ENCODE measurements at places on chromosomes 7 and 10.

GRCh38 chr10:118662228-118663035, 67.0 kb upstream of the PRLHR start:
- no peak for DNase-seq

GRCh38 chr7:18614841-18615240, 119.3 kb downstream of the HDAC9 start:
- no peak for DNase-seq

DNA sequence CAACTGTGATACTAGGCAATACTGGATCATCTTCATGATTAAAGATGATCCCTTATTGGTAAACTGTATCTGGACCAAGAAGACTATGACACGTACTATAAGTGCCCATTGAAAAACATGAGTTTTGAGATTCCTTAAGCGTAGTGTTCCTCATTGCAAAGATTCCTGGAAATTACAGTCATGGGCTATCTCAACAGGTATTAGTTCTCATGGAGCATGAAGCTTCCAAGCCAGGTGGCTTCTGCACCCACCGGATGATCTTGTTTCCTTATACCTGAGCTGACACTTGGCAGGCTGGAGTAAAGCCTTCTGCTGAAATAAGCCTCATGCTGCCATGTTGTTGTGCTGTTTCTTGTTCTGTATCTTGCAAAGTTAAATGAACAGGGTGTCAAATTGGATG, 8.6 kb upstream of the PRR15 start:
- DNase-seq: no peak

DNA sequence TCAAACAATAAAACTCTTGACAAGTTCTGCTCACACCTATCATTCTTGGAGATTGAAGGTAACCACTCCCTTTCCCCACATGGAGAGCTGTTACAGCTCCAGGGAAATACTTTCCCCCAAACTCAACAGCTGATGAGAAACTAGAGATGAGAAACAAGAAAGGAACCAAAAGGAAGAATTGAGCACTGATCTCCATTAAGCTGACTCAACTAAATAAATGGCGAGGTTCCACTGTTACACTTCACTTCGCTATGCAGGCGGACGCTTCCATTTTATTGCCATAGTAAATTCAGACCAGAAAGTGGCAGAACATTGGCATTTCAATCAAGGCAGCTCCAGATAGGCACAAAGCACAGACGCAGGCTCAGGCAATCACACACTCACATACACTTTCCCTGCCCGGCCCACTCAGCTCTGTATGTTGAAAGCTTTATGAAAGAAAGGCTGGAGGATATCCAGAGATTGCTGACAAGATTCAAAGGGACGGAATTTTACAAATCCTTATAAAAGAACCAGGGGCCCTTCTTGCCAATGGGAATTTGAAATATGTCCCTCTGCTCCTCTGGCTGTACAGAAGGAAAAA, 11.5 kb upstream of the YAE1 start:
- no peak for DNase-seq

DNA sequence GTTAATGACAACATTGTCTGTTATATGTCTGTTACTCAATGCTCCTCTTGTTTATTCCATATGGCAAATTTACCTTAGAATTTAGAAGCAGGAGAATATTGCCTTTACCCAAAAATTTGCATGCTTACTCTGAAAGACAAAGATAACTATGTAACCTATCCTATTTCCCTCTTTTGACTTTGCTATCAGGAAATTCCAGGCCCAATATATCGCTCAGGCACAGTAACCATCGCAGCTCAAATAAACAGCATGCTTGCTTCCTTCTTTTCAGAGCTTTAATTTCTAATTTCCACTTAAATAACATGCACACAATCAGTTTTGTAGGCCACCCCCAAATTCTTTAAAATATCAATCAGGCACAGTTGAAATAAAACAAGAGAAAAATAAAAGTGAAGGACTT, 57.8 kb downstream of the EBLN1 start:
- no peak for DNase-seq

GRCh38 chr7:69656077-69656476, 57.8 kb downstream of the AUTS2 start:
- DNase-seq: no peak

- DNase-seq: no peak
Observed at GRCh38 chr10:32971536-32972091, 13.6 kb upstream of the ITGB1 start.

DNA sequence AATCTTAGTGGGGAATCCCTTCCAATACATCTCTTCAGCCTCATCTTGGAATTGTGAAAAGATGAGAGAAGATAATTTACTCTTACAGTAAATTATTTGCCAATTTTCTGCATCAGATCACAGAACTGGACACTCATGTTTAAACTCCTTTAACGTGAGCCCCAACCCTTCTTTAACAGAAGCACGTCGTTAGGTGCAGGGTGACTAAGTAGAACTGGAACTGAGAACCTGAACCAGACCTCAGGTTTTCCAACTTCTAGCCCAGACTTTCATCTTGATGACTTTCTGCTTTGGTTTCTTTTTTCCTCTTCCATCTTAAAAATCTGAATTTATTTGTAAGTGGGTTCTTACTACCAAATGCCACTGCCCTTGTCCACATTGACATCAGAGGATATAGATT, 57.2 kb upstream of the LYZL2 start:
- no peak for DNase-seq

DNA sequence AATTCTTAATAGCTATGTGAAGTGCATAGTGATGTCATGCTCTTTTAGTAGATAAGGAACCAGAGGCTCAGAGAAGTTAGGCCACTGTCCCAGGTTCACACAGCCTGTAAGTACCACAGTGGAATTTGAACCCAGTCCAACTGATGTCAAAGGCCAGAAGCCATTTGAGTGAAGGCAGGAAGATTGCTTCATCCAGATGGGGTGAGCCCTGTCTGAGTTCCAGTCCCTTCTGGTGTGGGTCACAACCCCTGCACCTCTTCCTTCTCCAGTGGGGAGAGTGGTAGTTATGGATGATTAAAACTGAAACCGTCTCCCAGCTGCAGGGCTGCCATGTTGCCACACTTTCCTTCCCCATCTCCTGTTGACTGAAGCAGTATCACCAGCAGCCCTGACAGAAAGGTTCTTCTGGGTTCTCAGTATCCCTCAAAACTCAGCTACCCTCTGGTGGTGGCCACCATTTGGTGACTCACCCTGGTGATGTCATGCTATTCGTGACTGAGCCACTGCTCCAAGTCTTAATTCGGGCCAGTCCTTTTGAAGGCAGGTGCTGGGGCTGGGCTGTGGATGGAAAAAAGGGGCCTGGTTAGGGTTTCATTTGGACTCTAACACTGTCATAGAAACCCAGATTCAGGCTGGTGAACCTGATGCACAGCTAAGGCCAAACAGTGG, 1.5 kb upstream of the C10orf95 start:
- DNase-seq: peak; percentile 67

DNA sequence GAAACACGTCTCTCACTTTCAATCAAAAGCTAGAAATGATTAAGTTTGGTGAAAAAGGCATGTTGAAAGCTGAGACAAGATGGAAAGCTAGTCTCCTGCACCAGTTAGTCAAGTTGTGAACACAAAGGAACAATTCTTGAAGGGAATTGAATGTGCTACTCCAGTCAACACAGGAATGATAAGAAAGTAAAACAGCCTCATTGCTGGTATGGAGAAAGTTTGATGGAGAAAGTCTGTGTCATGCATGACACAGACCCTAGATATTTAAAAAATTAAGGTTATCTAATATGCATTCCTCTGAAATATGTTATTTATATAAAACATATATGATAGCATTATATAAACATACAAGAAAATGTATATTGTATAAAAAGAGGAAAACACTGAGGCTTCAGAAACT, 699.4 kb upstream of the FZD8 start:
- DNase-seq: no peak

DNA sequence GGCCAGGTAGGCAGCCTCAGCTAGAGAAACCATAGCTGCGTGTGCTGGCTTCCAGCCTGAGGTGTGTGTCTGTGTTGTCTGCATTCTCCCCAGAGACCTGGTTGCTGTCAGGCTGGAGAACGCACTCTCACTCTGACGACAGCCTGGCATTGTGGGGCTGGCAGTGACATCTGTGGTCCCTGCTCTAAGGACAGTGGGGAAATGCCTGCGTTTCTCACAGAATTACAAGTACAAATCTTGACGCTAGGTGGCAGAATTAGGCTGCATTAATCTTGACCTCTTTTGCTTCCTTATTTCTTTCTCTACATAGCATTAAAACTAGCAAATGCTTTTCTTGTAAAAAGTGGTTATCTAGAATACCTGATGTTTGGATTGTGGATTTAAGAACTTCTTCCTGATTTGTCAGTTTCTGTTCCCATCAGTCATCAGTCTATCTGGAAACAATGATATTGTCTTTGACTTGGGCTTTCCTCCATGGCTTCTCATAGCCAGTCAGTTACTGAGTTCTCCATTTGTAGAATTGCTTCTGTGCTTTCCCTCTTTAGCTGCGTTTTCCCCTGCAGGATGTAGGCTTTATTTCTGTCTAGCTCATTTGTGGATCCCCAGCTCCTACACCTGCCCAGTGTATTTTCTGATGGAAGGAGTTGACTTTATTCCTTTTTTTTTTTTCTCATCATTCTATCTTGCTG, 86.0 kb downstream of the FANK1 start:
- DNase-seq: peak; percentile 59

DNA sequence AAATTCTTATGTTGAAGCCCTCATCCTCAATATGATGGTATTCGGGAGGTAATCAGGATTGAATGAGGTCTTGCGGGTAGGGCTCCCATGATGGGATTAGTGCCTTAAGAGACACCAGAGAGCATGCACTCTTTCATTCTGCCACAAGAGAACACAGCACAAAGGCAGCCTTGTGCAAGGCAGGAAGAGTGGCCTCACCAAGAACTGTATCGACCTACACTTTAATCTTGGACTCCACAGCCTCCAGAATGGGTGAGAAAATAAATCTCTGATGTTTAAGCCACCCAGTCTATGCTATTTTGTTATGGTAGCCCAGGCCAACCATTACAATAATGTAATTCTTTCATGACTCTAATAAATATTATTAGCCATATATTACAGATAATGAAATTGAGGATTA, 8.4 kb downstream of the SEM1 start:
- no peak for DNase-seq

GRCh38 chr10:120883071-120883470, 31.9 kb downstream of the WDR11 start:
- no peak for DNase-seq

GRCh38 chr7:139061416-139061815, 25.6 kb upstream of the ZC3HAV1L start:
- no peak for DNase-seq

DNA sequence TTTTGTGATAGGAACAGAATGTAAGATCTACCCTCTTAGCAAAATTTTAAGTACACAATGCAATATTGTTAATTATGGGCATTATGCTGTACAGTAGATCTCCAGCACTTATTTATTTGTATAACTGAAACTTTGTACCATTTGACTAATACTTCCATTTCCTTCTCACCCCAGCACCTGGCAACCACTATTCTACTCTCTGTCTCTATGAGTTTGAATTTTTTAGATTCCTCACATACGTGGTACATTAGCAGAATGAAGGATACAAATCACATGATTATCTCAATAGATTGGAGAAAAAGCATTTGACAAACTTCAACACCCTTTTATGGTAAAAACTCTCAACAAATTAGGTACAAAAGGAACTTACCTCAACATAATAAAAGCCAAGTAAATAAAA, 90.3 kb upstream of the DLX6 start:
- DNase-seq: no peak

GRCh38 chr7:39609113-39609934, 14.0 kb upstream of the RALA start:
- DNase-seq: peak; percentile 74

GRCh38 chr7:138756591-138757242, 41.1 kb upstream of the TMEM213 start:
- no peak for DNase-seq

- no peak for DNase-seq
Observed at GRCh38 chr7:66523409-66523808, 105.3 kb upstream of the KCTD7 start.

GRCh38 chr10:121696854-121697253, 98.6 kb upstream of the FGFR2 start:
- DNase-seq: no peak

DNA sequence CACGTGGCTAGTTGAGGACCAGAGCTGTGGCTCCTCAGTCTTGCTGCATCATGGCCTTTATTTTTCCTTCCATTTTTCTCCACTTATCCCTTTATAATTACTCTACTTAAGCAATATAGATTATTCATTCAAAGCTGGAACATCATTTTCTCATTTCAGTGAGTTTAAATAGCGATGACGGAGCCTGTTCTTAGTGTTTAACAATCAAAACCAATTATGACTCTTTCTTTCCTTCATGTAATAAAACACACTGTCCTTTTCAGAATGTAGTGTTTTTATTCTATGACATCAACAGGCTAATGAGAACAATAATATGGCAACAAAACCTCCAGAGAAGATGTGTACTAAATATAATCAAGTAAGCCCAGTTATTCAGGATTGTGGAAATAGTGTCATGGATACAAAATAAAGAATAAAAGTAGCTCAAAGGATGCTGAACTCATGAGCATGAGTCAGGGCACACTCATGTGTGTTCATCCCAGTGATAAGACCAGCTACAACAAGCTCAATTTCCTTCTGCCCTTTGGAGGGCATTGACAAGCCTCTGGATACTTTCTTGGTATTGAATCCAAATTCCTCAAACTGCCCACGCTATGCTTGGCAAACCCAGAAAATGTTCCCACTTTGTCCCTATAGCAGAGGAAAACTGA, 188.4 kb downstream of the CYP26A1 start:
- peak; percentile 51 for DNase-seq

DNA sequence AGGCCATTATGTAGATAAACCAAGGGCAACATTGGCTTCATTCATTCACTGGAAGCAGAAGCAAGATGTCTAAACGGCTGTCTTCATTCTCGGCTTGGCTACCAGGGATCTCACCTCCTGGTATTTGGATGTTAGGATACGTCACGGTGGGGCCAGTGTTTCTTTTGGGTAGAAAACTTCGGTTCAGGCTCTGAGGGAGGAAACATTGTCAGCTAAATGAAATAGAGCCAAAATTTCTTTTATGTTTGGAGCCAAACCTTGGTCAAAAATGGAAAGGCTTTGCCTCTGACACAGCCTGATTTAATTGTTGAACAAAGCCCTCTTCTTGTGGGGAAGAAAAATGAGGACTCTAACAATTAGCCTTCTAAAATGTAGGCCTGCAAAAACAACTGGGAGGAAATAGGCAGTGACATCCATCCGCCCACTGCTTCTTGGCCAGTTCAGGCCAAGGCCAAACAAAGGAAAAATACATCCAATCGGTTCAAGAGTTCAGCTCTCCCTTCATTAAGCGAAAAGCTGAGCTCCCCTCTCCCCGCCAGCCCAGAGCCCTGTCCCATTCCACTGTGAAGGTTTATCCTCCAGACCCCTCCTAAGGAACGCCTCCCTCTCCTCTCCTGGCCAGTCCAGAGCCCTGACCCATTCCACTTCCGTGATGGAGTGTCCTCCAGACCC, 44.4 kb downstream of the PFKFB3 start:
- DNase-seq: peak; percentile 82

DNA sequence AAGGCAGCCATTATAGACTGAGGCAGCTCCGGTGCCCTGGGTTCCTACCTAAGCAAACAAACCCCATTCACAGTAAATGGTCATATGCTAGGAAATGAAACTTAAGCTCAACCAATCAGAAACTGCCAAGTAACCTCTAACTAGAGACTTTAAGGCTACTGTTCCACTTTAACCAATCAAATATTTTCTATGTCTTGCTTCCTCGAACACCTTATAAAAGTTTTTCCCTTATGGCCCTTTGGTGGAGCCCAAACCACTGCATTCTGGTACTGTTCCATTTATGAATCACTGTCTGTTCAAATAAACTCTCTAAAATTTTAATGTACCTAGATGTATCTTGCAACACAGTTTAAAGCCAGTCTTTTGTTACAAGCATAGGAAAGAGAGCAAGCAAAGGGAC, 361.1 kb downstream of the HGF start:
- DNase-seq: no peak

GRCh38 chr10:4615042-4615441, 211.0 kb upstream of the AKR1E2 start:
- DNase-seq: no peak

All from astrocyte (in vitro differentiated cells and primary cell).